ENCODE measurements at places on chromosomes 5 and 9.

GRCh38 chr9:137453643-137454081 lies 5.5 kb downstream of the NSMF start:
- peak overlapping the region; percentile 34 for H3K4me3 ChIP-seq
- no peaks in the 10 kb centered on the region for H3K27me3 ChIP-seq
- H3K27ac ChIP-seq = peak overlapping the region; percentile 34
- peaks cover 64% of the 10 kb centered on the region for H3K4me1 ChIP-seq

GRCh38 chr5:114010362-114010761 lies 351.5 kb upstream of the KCNN2 start:
- no peak for DNase-seq
- no peaks in the 10 kb centered on the region for H3K27me3 ChIP-seq
- H3K4me3 ChIP-seq = no peak overlapping the region
- no peaks in the 10 kb centered on the region for H3K36me3 ChIP-seq
- no peak overlapping the region for H3K27ac ChIP-seq
- no peaks in the 10 kb centered on the region for H3K4me1 ChIP-seq

GRCh38 chr5:177474002-177474476 lies 605 bp upstream of the DBN1 start:
- H3K27me3 ChIP-seq = no peaks in the 10 kb centered on the region
- H3K27ac ChIP-seq = no peak overlapping the region
- H3K36me3 ChIP-seq = no peaks in the 10 kb centered on the region
- no peak overlapping the region for H3K4me3 ChIP-seq
- DNase-seq = no peak
- H3K4me1 ChIP-seq = peaks cover 68% of the 10 kb centered on the region

GRCh38 chr9:21741151-21741550 lies 61.3 kb upstream of the MTAP start:
- H3K4me3 ChIP-seq = no peak overlapping the region
- no peaks in the 10 kb centered on the region for H3K4me1 ChIP-seq
- no peak for DNase-seq
- H3K36me3 ChIP-seq = no peaks in the 10 kb centered on the region
- H3K27ac ChIP-seq = no peak overlapping the region
